Bone marrow (tissue), 2 donors: ENCODE measurements at places on chromosomes 5 and 9.

DNA sequence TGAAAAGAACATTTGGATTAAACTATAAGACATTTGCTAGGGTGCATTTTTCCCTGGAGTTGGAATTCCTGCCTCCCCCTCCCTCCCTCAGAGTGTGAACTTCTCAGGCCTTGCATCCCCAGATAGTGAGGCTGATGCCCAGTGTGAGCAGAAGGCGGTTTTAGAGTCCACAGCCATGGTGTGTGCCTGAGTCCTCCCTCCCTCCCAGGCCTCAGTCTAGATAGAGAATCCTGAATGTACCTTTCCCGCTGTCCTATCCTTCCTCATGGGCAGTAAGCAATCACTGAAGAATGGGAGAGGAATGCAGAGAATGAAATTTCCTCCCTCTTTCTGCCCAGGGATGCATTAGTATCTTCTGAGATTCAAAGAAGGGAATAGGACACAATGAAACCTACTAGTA, 108.5 kb downstream of the RASGRF2 start:
- no peak for DNase-seq

DNA sequence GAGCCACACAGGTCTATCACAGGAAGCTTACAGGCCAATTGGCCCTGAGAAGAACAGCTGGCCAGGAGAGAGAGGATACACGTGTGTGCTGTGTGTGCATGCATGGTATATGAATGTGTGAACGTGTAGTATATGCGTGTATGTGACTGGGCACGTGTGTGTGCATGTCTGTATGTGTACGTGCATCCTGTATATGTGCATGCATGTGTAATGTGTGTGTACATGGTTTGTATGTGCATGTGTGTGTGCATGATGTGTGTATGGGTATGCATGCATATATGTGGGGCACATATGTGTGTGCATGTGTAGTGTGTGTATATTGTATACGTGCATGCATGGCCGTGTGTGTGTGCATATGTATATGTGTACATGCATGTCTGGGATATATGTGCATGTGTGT, 57.0 kb upstream of the FCN2 start:
- no peak for DNase-seq

- DNase-seq = no peak
Measured at GRCh38 chr5:173094012-173094661, 38.0 kb downstream of the CREBRF start.

GRCh38 chr5:80712919-80713318, 58.1 kb upstream of the DHFR start:
- DNase-seq = no peak

DNA sequence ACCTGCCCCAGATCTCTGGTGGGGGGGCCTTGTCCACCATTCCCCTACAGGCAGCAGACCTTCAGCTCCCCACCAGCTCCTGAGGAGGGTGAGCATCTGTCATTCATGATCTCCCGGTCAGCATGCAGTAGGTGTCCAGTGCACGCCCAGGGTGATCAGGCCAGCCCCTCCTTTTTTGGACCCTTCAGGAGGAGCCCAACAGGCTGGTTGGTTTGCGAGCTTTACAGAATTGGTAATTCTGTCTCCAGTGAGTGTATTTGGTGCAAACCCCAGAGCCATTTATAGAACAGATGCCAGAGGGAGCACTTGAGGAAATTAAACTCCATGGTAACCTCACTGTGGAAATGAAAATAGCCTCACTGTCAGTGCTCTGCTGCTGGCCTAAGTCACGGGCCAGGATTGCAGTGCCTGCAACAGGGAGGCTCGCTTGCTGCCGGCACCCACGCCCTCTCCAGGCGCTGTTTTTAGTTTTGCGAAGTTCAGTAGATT, 23.4 kb downstream of the WNK2 start:
- DNase-seq = no peak

DNA sequence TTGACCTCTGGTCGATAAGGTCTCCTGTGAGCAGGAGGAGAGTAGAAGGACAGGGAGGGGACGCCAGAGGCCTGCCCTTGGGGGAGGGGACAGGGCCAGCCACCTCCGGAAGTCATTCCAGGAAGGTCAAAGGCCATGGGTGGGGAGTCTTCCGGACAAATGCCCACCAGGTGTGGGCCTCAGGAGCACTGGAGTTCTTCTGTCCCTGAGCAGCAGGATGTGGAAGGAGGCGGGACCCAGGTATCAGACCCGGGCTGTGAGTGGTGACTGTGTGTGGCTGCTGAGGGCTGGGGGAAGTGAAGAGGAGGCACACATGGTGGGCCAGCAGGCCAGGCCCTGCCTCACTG, 13.9 kb downstream of the FGF18 start:
- DNase-seq = no peak
